ENCODE measurements at places on chromosomes 2 and 18. TPM values are rescaled to one million over a fixed set of nuclear protein-coding genes. Genes with fewer than 3 reads are reported as not detected.

CAMKMT gene
- 26.1 TPM for total RNA-seq

BAZ2B gene
- total RNA-seq: 16.8 TPM

MRPL30 gene
- total RNA-seq: 32.7 TPM

CRACDL gene
- 0.79 TPM for total RNA-seq

CD28 gene
- 206 TPM for total RNA-seq

TSPYL6 gene
- total RNA-seq: not detected

GYPC gene
- total RNA-seq: 148 TPM

VWC2L gene
- not detected for total RNA-seq

FOXD4L1 gene
- total RNA-seq: 0.12 TPM

DRC1 gene
- not detected for total RNA-seq

NEU2 gene
- total RNA-seq: not detected

CLEC4F gene
- total RNA-seq: not detected

PLEK gene
- total RNA-seq: 2.4 TPM

CACNB4 gene
- 0.56 TPM for total RNA-seq

BMP10 gene
- total RNA-seq: not detected

ALPP gene
- total RNA-seq: not detected

ACVR1C gene
- 3.6 TPM for total RNA-seq

ATP5MC3 gene
- total RNA-seq: 186 TPM

HSPD1 gene
- 635 TPM for total RNA-seq

PAIP2B gene
- 5.3 TPM for total RNA-seq

LAMA1 gene
- not detected for total RNA-seq

ATOH8 gene
- not detected for total RNA-seq

DSEL gene
- total RNA-seq: 0.14 TPM

TCF23 gene
- not detected for total RNA-seq

OXER1 gene
- 1.9 TPM for total RNA-seq

TM4SF20 gene
- not detected for total RNA-seq

PREPL gene
- total RNA-seq: 30.1 TPM

HS6ST1 gene
- total RNA-seq: 11.3 TPM

AMER3 gene
- not detected for total RNA-seq

SH3RF3 gene
- 1.0 TPM for total RNA-seq

ARHGAP25 gene
- 49.5 TPM for total RNA-seq

LHCGR gene
- not detected for total RNA-seq

TMEM247 gene
- not detected for total RNA-seq

TBR1 gene
- 0.02 TPM for total RNA-seq

ILKAP gene
- 55.5 TPM for total RNA-seq

DOK6 gene
- total RNA-seq: not detected

DNAH6 gene
- 1.0 TPM for total RNA-seq

SF3B6 gene
- total RNA-seq: 115 TPM

RAB17 gene
- total RNA-seq: 0.09 TPM

TXNDC2 gene
- not detected for total RNA-seq

GPAT2 gene
- total RNA-seq: 11.1 TPM

PKDCC gene
- not detected for total RNA-seq

RAD51AP2 gene
- not detected for total RNA-seq

PTPRM gene
- 21.3 TPM for total RNA-seq

HOXD12 gene
- total RNA-seq: not detected

NEURL3 gene
- total RNA-seq: 4.4 TPM

C2orf15 gene
- 1.9 TPM for total RNA-seq

RGPD3 gene
- 0.24 TPM for total RNA-seq

C18orf54 gene
- 12.7 TPM for total RNA-seq

CAVIN2 gene
- not detected for total RNA-seq

ITPRIPL1 gene
- total RNA-seq: 31.4 TPM

Measured in activated T-cell treated with anti-CD3 and anti-CD28 coated beads, Interleukin-2, amount 50 U/mL, for 72 hours (primary cell).